Stimulated activated CD8-positive, alpha-beta memory T cell treated with anti-CD3 and anti-CD28 coated beads, Interleukin-15, amount 100 ng/mL, for 24 hours (primary cell): ENCODE measurements at places on chromosomes 4 and X.
A peak's percentile ranks its signal among the peaks of the same experiment; 100 is the strongest.

DNA sequence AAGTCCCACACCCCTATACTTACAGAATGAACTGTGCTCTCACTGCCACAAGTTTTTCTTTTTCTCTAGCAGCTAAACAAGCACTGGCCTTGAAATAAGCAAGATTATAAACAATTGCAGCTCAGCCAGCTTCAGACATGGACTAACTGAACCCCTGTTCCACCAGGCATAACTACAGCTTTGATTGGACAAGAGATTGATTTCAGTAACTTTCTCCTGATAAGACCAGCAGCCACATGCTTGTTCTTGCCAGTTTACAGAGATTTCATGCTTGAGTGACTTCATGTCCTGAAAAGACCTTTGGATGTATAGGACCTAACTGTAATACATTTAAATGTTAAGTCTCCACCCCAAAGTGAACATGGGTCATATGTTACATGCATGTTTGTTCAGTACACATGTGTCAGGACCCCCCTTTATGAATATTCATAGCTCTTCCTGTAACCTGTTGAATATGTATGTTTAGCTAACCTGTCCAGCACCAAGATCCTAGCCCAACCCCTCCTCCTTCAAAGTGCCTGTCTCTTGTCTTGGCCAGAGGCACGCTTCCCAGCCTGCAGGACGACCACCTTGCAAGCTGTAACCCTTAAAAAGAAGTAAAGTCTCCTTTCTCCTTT is 27.9 kb downstream of the ZNF275 start:
- no peak for DNase-seq

GRCh38 chr4:58453956-58454355 is 1343.8 kb upstream of the IGFBP7 start:
- no peak for DNase-seq

DNA sequence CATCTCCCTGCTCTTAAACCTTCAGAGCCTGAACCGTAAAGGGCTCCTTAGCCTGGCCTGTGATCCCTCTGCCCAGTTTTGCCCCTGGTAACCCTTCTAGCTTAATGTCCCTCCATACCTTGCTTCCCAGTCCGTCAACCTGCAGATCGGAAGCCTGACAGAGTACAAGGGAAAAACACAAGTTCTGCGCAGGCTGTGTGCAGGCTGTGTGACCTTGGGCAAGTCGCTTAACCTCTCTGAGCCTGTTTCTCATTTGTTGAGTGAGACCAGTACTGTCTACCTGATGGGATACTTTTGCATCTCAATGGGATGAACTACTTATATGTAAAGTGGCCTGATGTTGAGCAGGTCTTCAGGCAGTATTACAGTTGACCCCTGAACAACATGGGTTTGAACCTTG is 1.7 kb downstream of the NSDHL start:
- DNase-seq = no peak

DNA sequence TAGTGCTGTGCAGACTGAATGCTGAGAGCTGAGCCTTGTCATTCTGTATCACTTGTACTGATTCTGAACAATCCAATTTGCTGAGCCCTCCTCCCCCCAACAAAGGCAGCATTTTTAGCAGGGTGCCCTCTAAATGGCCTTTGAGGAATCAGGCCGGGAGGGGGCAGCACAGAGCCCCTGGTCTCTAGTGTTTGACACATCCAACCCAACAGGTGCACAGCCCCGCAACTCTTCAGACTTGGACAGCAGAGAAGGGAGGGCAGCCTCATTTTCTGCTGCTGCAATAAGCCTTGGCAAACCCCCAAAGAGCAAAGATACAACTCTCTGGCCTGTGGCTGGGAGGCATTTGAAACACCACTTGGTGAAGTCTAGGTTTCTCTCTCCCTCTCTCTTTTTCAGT is 3.4 kb downstream of the ATP1B4 start:
- DNase-seq = peak; percentile 6

DNA sequence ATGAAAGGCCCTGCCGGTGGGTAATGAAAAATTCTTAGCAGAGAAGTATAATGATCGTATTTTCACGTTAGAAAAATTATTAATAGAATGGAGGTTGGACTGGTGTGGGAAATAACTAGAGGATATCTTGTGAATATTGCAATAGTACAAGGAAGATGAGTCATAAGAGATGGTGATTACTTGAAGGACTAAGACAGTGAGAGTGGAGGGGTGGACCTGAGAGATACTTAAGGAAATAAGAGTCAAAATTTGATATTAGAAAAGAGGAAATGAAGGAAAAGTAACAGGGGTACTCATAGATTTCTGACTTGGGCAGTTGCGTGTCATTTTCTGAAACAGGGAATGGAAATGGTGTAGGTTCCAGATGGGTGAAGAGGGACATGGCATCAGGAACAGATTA is 1.7 kb upstream of the USP53 start:
- no peak for DNase-seq

DNA sequence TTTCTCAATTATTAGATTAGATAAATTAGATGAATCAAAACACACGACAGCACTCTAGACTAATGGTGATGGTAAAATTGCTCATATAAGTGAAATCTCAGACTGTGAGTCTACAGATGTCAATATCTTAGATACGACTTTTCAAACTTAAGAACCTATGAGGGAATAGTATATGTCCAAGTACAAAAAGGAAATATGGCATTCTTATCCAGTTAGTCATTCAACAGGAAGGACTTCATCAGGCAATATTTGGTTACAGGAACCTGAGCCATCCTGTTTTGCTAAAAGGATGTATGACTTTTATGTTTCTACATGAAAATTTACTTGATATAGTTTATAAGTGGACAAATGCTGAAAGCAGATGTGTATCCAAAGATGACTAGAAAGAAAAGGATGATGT is 107.0 kb downstream of the CT47B1 start:
- DNase-seq = no peak

DNA sequence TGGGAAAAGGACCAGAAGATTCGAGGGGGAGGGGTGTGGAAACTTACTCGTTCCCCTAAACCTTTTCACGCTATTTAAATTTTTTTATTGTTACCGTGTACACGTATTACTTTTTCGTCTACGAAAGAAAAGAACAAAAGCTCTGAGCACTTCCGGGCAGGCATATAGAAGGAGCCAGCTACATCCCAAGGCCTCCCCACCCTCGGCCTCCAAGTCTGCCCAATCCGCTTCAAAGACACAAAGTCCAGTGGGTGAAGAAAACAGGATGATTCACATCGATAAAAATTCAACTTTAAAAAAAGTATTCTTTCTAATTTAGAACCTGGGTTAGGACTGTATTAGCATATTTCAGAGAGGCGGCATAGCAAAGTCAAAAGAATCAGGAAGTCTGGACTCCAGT is 23.1 kb downstream of the SEL1L3 start:
- no peak for DNase-seq

DNA sequence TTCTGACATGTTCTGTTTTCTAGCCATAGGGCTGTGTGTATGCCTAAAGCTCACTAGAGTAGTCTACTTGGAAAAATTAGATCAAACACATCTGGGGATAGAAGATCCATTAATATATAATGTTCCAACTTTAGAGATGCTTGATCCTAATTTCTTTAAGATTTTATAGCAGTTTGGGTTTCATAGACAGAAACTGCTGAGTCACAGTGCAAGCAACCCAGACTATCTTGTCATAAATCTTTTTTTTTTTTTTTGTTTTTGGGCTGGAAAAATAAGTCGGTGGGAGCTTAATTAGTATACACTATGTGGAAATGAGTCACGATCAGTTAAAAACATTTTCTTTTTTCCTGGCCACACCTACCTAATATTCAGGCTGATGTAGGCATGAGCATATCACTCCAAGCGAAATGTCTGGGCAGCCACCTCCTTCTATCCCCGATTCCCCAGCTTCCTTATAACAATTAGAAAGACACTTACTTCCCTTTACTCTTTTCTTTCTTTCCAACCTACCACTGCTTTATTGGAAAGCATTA is 58.2 kb upstream of the CASK start:
- no peak for DNase-seq

GRCh38 chr4:181418496-181418895 is 824.7 kb upstream of the TENM3 start:
- no peak for DNase-seq

DNA sequence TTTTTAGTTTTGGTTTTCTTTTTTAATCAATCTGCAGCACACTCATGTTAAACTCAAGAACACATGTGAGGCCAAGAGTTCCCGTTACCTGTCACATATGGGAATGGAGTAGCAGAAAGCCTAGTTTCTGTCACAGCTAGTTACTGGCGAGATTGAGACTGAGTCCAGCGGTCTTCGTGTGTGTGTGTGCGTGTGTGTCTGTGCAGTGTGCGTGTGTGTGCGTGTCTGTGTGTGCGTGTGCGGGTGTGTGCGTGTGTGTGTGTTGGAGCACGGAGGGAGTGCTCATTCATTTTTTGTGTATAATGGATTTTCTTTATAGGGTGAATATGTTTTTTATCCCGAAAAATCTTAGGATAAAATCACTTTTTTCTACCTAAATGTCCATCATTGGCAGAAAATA is 19.2 kb downstream of the F11 start:
- DNase-seq = no peak

DNA sequence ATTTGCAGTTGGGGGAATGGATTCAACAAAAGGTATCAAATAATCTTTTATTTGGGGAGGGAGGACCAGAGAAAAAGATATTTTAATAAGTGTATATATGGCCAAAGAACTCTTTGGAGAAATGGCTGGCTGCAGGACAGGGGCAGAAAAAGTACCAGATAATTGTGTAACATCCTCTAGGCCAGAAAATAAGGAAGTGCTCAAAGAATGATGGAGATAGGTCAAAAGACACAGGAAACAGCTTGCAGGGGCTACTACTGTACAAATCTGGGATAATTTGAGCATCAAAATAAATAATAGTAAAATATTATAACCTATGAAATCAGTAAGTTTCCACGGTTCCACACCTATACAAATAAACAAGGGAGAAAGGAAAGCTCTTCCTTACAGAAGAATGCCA is 34.8 kb downstream of the KLHL5 start:
- DNase-seq = no peak

GRCh38 chr4:123616951-123617461 is 220.4 kb downstream of the SPRY1 start:
- DNase-seq = no peak

DNA sequence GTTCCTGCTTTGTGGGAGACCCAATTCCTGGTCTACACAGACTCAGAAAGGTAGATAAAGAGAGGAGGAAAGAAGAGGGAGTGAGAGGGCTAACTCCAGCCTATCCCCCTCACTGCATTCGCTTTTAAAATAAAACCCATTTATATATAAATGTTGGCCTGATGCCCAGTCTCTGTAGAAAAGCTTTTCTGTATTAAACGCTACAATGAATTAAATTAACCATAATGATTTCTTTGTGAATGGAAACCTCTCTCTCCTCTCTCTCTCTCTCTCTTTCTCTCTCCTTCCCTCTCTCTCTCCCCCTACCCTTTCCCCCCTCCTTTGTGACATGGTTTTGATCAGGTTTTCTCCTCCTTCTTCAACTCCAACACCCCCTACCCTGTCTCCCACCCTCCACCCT is 34.8 kb downstream of the PJA1 start:
- no peak for DNase-seq

GRCh38 chr4:113699772-113700171 is 61.8 kb downstream of the CAMK2D start:
- DNase-seq = no peak

GRCh38 chr4:108888769-108889168 is 125.9 kb upstream of the ETNPPL start:
- no peak for DNase-seq

GRCh38 chr4:14877246-14878225 is 124.7 kb upstream of the CPEB2 start:
- DNase-seq = no peak

DNA sequence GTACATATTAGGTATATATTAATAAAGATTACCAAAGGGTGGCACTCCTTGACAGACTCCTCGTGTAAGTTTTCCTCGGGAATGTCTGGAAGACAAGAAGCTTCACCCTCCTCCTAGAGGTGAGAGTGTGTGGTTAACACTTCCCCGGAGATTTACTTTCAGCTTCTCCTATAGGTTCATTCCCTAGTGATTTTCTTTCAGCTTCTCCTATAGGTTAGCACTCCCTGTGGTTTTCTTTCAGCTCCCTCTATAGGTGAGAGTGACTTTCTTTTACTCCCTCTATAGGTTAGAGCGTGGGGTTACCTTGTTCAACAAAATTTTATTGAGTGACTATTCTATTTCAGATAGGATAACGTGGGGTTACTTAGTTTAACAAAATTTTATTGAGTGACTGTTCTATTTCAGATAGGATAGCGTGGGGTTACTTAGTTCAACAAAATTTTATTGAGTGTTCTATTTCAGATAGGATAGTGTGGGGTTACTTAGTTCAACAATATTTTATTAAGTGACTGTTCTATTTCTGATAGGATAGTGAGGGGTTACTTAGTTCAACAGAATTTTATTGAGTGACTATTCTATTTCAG is 106.0 kb upstream of the PLAC1 start:
- no peak for DNase-seq

DNA sequence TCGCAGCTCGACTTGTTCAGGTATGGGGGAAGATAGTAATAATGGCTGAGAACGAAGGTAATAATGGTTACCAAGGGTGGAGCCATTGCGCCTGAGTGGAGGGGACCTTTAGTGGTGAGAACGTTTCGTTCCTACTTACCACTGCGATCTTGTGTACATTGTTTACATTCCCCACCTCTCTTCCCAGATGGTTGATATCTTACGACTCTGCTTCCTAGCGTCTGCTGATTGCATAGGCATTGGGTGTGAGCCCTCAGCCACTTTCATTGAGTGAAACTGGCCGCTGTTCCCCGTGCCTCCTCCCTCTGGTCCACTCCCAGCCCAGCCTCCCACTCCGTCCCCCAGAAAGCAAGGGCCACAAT is 850 bp downstream of the IGBP1 start:
- no peak for DNase-seq

GRCh38 chr4:99090481-99091215 is 2.1 kb upstream of the ADH5 start:
- no peak for DNase-seq

- DNase-seq = no peak
Observed at GRCh38 chr4:3314706-3315260, 22.0 kb downstream of the RGS12 start.

DNA sequence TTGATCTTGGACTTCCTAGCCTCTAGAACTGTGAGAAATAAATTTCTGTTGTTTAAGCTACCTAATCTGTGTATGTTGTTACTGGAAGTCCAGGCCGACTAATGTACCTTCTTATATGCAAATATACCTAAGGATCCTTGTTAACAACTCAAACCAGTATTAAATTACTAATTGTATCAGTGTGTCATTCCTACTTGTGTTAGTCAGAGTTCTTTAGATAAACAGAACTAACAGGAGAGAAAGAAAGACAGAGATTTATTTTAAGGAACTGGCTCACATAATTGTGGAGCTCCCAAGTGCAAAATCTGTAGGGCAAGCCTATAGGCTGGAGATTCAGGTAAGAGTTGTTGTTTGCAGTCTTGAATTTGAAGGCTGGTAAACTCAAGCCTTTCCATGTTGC is 120.0 kb downstream of the ADGRL3 start:
- DNase-seq = no peak

- DNase-seq = no peak
Observed at GRCh38 chrX:50812995-50813842, 775 bp downstream of the SHROOM4 start.
